Activated naive CD8-positive, alpha-beta T cell treated with anti-CD3 and anti-CD28 coated beads for 36 hours (primary cell): ENCODE measurements at places on chromosomes 1 and 21. TPM values are rescaled to one million over a fixed set of nuclear protein-coding genes. Genes with fewer than 3 reads are reported as not detected.
A peak's percentile ranks its signal among the peaks of the same experiment; 100 is the strongest.

AMY1B gene
- not detected for total RNA-seq

EDN2 gene
- not detected for total RNA-seq

PALMD gene
- total RNA-seq: not detected

TSEN15 gene
- total RNA-seq: 48.3 TPM

NPPB gene
- total RNA-seq: not detected

LORICRIN gene
- total RNA-seq: not detected

FAAH gene
- total RNA-seq: 2.8 TPM

DNA sequence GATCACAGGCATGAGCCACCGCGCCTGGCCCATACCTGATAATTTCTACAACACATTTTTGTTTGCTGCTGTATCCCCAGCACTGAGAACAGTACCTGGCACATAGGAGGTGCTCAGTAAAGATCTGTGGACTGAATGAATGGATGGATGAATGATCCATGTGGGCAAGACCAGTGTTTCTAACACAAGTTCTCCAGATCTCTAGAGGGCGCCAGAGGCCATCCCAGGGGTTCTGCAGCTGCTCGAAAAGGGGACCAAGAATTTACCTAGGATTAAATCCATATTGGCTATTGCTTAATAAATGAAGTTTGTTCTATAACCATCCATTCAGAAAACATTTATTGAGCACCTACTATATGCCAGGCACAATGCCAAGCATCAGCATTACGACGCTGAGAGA is 167.7 kb downstream of the ACTL8 start:
- peak; percentile 8 for DNase-seq

DNA sequence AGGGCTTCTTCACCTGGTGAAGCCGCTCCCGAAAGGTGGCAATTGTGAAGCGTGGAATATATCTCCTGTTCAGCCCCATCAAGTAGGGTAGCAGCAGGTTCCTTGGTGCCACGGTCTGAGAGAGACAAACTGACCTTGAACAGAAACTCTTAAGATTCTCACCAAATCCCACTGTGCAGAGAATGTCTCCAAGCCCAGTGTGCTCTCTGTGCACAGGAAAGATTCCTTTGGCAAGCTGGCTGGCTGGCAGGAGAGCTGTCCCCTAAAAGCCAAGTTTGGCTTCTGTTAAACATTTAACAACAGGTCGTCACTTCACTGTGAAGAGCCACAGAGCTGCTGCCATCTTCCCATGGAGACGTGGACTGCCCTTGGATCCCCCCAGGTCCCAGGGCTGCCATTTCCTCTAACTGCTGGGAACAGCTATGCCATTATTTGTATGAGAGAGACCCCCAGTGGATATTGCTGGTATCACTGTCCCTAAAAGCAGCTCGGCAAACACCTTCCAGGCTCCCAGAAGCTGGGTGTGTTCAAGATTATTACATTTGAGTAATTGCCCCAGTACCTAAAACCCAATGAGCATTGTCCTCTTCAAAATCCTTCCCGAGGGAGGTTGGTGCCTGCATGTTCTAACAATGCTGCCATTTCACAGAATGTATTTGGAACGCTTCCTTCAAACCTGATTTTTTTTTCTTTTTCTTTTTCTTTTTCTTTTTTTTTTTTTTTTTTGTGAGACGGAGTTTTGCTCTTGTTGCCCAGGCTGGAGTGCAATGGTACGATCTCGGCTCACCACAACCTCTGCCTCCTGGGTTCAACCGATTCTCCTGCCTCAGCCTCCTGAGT is 71.8 kb downstream of the CD58 start:
- DNase-seq: peak; percentile 44

DNA sequence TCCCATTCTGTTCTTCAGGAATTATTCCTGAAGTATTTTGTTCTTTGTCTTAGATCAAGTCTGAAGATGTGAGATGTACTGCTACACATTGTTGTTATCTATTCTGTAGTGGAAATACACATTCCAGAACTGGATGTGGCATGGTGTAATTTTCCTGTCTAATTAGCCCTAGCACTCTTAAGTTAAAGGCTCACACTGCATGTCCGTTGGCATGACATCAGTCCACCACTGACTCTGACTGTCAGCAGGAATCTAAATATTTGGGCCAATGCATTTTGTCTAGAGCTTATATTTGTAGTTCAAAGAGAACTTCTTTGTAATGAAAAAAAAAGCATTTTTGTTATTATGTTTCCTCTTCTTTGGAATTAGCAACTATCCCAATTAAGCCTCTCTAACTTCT is 201.0 kb downstream of the S1PR1 start:
- no peak for DNase-seq

- no peak for DNase-seq
Observed at GRCh38 chr1:30409476-30410152, 313.8 kb downstream of the MATN1 start.

DNA sequence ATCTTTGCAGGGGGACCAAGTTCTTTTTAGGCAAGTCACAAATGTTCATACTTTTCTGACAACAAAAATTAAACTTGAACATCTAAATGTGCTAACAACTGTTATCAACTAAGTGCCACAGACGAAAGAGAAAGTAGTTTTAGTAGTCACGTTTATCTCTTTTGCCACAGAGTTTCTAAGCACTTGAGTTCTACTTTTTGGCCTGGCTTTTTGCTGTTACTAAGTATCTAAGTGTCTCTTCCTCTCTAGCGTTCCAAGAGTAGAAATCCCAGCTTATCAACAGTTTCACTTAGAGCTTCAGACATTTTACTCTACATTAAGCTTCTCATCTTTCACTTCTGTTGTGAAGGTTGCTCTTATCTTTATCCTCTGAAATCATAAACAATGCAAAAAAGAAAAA is 34.2 kb downstream of the GATAD2B start:
- no peak for DNase-seq

GRCh38 chr1:228321435-228321834 is 85.2 kb downstream of the TRIM11 start:
- DNase-seq: no peak

GRCh38 chr1:58714544-58714943 is 14.7 kb upstream of the MYSM1 start:
- DNase-seq: no peak

GRCh38 chr1:211730347-211730746 is 54.9 kb upstream of the NEK2 start:
- no peak for DNase-seq

DNA sequence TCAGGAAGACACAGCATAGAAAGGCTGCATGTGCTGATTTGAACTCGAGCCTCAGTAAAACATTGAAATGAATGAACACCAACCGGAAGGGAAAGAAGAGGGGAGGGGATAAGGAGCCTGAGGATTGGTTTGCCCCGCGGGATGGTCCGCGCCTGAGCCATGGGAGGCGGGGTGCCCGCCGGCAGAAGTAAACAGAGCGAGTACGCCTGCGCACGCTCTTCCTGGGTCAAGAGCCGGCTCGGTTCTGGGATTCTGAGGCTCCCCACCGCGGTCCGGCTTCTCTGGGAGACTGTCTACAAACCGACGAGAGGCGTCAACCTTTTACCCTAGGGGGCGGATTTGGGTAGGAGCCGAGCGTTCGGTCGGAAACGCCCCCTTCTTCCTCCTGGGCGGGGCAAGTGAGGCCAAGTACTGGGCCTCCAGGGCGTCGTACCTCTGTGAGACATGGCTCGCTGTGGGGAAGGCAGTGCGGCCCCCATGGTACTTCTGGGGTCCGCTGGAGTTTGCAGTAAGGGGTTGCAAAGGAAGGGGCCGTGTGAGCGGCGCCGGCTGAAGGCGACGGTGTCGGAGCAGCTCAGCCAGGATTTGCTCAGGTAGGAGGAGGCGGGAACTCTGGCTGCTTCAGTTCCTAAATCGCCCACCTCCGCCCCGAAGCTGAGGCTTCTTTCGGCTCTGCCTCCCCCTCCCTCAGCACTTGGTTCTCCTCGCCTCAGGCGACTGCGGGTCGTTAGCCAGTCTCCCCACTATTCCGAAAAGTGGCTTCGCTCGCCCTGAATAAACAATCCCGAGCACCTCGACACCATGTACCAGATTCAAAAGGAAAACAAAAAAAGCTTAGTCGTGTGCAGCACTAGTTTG is at the start of gene BTBD8:
Gene BTBD8, plus strand, starts transcription at position 218 of the 858 bp plus-strand sequence. Its CDS starts 227 bp downstream, at position 445.
- peak; percentile 83 for DNase-seq

- no peak for DNase-seq
Observed at GRCh38 chr1:212685429-212685828, 14.2 kb downstream of the BATF3 start.

DNA sequence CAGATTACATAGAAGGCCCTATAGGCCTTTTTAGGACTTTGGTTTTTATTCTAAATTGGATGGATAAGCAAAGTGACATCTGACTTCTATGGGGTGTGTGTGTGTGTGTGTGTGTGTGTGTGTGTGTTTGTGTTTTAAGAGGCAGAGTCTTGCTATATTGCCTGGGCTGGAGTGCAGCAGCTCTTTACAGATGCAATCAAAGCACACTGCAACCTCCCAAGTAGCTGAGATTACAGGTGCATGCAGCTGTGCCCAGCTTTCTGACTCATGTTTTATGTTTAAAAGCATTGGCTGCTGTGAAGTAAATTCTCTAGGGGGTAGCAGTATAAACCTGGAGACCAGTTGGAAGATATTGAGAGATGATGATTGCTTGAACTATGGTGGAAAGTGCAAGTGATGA is 12.4 kb upstream of the EVI5 start:
- DNase-seq: no peak

DNA sequence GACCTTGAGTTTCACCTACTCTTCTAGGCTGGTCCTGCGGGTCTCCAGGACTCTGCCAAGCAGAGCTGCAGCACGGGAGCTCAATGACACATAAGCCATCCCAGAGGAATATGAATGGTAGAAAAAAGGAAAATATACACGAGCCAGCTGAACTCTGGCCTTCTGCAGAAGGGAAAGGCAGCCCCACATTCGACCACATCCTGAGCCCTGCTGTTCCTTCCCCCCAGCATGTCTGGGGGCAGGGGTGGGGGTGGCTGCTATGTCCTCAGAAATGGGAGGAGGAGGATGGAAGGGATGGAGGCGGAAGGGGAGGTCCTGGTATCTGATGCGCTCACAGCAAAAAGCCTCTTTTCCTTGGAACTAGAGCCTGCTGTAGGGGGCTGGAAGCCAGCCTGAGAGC is 12.1 kb upstream of the KDF1 start:
- no peak for DNase-seq

DNA sequence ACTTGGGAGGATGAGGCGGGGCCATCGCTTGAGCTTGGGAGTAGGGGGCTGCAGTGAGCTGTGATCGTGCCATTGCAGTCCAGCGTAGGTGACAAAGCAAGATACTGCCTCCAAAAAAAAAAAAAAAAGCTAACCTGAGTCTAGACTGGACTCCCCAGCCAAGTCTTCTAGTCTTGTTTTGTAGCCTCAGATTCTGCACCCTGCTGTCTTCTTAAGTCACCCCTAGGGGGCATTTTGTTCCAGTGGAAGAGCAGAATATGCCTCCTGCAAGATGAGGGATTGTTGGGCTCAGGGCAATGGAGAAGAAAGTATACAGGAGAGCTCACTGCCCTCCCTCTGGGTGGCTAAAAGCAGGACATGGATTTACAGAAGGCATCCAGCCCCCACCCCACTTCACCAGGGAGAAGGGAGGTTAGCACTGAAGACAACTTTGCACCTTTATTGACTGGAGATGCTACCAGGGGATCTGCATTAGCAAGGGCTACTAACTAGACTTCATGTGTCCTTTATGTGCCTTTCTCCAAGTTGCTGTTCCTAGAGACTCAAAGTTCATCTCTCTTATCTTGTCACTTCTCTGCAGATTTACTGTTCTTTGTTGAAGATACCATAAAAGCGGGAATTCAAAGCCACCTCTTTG is 15.3 kb upstream of the RNF187 start:
- no peak for DNase-seq

DNA sequence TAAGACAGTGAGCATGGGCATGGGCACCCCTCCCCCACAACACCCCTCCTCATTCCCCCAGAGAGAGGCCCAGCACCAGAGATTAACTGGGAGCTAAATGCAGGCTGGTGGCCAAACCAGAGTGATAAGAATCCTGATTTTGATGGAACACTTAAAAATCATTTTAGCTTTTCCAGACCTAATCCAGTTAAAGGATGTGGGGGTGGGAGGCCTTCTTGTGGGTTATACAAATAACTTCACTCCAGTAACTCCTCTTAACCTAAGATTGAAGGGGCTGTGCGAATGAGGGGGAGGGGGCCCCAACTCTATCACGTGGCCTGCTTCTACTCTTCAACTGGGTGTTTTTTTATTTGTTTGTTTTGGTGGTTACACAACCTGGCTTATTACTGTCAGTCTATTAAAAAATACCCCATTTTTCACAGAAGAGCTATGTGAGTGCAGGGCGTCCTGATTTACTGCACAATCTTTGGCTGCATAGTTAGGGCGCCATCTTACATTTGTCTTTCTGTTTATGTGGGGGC is 398.1 kb upstream of the LYPLAL1 start:
- DNase-seq: no peak

DNA sequence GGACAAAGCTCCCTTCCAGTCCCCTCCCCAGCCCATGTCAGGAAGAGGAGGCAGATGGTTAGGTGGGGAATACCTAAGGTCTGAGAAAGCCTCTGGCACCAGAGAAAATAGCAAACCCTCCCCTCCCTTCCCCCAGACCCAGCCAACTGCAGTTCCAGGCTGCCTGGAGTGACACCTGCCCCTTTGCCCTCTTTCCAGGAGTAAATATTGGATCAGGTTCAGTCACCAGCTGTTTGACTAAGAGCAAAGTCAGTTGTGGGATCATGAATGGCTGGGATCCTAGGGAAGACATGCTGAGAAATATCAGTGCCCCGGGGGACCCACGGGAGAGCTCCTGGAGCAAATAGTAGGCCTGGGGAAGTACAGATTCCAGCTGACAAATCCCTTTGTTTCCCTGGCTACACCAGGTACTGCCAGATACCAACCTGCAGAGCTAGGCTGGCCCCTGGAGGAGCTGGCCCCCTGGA is 12.2 kb upstream of the CDK18 start:
- no peak for DNase-seq

DNA sequence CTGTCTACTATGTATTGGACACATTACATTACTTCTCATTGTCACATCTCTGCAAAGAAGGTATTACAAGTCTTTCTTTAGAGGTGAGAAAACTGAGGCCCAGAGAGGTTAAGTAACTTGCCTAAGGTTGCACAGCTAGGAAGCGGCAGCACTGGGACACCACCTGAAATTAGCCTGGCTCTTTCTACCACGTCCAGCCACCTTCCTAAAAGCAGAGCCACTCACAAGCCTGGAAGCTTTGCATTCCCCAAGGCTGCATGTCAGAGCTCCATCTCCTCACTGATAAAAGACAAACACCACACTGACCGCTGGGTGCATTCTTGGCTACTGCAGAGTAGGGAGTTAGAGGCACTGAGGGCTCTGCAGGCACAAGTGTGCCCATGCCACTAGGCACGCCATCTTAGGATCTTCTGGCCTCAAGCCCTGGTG is 2.4 kb downstream of the CD247 start:
- no peak for DNase-seq

DNA sequence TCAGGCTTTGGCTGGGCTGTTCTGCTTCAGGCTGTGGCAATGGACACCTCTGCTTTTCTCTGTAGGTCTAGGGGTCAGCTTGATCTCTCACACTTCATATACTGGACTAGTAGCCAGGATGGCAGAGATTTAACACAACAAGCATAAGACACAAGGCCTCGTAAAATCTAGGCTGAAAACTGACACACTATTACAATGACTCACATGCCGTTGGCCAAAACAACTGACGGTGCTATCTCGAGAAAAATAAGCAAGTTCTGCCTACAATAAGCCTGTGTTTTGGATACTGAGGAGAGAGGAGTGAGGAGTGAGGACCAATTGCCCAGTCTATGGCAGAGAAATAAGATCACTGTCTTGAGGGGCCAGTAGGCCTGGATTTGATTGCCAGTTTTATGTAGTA is 840.7 kb upstream of the ADAMTS5 start:
- no peak for DNase-seq

GRCh38 chr1:151661751-151662150 is 49.9 kb downstream of the SNX27 start:
- no peak for DNase-seq

- DNase-seq: no peak
Observed at GRCh38 chr1:234958066-234958705, 170.5 kb downstream of the TOMM20 start.
